MV-4-11 (cell line): ENCODE measurements at places on chromosomes 13 and 19.

- DNase-seq = peak; percentile 80
Measured at GRCh38 chr19:4115050-4115817, 8.7 kb downstream of the MAP2K2 start.

DNA sequence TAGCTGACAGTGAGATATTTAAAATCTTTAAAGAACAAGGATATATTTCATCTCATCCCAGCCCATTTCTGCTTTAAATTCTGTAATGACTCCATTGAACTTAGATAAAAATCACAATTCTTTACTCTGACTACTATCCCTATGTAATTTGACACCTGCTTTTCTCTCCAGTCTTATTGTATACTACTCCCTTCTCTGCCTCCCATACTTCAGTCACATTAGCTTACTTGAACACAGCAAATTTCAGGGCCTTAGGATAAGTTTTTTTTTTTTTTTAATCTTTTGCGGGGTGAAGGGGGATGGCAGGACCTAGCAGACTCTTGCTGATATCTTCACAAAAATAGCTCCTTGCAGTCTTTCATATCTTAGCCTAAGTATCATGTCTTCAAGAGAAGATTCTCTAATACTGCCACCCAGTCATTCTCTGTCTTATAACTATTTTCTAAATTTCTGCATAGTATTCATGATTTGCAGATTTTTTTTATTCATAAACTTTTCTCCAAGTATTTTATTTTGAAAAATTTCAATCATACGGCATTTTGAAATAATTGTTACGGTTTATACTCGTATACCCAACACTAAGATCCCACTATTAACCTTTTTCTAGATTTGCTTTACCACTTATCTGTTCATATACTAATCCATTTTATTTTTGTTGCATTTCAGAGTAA is 151.4 kb downstream of the PCCA start:
- no peak for DNase-seq

GRCh38 chr13:46126552-46127357 is 21.9 kb upstream of the CPB2 start:
- peak; percentile 74 for DNase-seq

GRCh38 chr19:14650161-14650560 is 24.5 kb downstream of the ADGRE3 start:
- DNase-seq = no peak

GRCh38 chr13:73717632-73718031 is 416.6 kb downstream of the KLF12 start:
- DNase-seq = no peak

DNA sequence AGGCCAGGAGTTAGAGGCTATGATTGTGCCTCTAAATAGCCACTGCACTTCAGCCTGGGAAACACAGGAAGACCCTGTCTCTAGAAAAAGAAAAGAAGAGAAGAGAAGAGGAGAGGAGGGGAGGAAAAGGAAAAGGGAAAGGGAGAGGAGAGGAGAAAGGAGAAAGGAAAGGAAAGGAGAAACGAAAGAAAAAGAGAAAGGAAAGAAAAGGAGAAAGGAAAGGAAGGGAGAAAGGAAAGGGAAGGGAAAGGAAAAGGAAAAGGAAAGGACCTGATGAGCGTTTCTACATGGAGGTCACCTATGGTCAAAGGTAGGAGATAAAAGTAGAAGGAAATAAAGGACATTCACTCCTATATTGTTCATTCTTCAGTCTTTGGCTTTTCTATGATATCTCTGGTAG is 109.1 kb upstream of the TRPC4 start:
- no peak for DNase-seq

GRCh38 chr19:56933014-56933705 is 92.6 kb upstream of the PEG3 start:
- no peak for DNase-seq

DNA sequence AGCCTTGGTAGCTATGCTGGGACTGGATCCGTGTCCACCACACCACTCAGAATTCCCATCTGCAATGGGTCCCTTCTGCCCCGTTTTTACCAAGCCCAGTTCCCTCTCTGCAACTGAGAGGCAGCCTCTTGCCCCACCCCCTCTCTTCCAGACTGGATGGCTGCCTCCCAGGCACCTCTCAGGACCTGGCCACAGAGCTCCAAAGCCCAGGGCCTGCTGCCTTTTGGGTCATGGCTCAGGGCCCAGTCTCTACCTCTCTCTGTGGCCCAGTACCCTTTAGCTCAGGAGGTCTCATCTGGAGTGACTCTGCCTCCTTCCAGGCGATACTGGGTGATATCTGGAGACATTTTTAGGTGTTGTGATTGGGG is 10.3 kb upstream of the ZBTB7A start:
- DNase-seq = no peak
